T-cell (primary cell): ENCODE measurements at places on chromosomes 7 and 10.

DNA sequence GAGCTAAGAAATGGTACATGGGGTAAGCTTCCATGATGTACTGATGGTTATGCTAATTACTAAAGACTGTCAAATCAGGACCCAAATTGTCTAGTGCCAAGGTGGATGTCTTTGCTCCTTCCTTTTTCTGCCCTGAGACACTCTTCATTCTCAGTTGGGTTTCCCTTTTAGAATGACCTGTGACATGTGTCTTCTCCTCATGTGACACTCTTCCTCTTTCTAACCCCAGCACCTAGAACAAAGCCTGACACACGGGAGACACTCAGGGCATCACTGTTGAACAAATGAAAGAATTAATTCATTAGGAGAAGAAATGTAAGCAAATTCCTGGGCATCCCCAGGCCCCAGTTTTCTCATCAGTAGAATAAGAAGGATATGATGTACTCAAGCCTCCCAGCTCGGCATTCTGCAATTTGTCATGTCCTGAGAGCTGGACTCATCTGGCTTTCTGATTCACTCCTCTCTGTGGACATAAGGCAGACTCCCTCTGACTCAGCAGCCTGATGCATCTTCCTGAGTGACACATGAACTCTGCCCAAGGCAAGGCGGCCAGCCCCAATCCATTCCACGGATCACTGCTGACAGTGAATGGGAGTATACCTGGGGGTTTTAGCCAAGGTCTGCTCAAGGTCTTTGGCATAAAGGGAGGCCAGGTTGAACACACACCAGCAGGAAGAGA lies 473.8 kb downstream of the KCNMA1 start:
- DNase-seq = no peak

DNA sequence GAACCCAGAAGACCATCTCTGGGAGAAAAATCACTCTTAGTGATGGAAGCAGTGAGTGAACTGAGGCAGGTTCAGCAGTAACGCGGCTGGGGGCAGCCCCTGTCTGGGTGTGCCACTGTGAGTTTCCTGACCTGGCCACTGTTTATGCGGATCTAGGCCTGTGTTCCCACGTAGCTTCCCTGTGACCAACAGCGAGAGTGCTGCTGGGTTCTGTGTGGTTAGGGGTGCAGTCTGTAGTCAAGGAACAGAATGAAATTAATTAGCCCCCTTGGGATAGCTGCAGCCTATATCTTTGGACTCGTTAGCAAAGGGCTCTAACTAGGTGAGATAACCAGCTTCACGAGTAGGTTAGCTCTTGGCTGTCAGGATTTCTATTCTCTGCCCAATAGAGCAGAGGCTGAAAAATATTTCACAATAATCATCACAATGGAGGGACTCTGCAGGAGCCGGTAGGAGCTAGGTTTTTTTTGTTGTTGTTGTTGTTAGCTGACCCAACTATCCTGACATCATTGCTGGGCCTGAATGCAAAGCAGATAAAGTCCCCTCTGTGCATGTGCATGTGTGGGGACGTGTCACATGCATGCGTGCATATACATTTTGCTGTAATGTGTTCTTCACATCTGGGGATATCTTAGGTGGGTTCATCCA lies 164.9 kb downstream of the TMEM178B start:
- no peak for DNase-seq

DNA sequence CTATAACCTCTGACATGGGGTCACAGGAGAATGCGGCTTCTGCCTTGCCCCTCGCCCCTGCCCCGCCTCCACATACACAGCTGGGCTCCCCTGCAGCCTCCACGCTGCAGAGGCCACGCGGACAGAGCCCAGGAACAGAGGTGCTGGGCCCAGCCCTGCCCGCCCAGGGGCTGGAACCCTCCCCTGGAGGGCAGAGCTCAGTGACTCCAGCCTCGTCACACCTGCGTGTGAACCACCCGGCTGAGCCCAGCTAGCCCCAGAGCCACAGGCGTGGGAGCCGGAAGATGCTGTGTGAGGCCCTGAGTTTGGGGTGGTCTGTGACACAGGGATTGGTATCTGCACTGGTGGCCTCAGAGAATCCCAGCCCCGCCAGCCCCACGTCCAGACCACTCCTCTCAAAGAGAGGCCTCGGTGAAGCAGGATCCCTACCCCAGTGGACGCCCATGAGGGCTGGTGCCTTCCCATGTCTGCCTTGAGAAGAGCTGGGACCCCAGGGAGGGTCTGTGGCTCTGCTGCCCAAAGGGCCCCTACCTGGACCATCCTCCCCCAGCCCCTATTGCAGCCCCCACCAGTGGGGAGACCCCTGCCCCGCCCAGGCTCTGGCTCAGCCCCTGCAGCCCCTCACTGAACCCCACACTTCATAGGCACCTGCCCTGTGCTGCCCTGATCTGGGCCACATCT lies 8.1 kb upstream of the ADAP1 start:
- DNase-seq = no peak

DNA sequence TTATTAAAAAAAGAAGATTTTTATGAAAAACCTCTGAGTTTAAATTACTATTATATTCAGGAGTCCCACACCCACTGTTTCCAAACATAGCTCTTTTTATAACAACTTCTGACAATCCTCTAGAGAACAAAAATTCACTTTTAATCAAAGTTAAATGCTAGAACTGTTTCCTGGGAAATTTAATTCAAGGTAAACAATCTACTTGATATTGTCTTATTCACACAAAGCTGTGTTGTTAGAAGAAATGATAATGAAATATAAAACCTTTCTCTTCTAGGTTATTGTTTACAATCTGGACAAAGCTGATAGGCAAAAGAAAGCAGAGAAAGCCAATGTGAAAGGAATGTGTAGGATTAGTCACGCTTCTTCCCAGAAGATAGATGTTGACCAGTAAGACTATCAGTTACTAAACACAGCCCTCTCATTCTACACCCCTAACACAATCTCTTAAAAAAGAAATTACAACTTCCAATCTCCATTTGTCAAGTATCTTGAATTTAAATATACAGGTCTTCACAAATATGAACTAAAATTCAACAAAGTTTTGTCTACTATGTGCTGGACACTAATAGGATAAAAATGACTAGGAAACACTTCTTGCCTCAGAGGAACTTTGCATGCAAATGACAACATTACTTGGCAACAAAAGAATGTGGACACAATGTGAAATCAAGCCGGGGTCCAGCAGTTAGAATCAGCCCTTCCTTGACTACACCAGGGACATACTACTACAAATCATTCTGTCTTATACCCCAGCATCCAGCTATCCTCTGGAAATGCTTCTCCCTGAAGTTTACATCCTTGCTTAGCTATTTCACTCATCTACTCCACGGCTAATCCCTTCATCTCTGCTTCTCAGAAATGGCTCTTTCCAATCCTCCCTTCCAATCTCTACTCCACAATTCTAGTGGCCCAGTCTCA lies 123.7 kb downstream of the IMMP2L start:
- no peak for DNase-seq
